Astrocyte of the spinal cord (primary cell): ENCODE measurements at places on chromosomes 6 and 20.

- no peak for DNase-seq
Measured at GRCh38 chr20:47544852-47545251, 43.2 kb downstream of the NCOA3 start.

GRCh38 chr6:5785249-5785648 is 221.5 kb downstream of the NRN1 start:
- no peak for DNase-seq

DNA sequence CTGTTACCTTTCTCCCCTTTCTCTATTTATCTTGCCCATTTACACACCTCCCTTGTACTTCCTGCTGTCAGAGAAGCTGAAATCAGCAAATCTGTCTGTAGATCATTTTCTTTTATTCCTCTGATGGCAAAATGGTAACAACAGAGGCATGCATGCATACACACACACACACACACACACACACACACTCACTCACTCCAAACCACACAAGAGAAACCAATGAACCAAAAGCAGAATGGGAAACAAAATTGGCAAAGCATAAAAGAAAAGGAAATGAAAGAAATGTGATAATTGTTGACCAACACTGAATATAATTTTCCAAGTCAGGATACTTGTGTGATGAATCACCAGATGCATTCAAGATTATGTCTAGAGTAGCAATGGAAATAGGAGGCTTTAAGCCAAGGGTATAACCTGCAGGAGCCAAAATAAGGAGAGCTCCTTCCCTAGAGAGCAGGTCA is 172.4 kb downstream of the PLCB4 start:
- peak; percentile 90 for DNase-seq

- no peak for DNase-seq
Measured at GRCh38 chr20:44614525-44614924, 32.1 kb downstream of the PKIG start.

GRCh38 chr6:11692451-11693376 is 85.9 kb downstream of the ADTRP start:
- DNase-seq: no peak

DNA sequence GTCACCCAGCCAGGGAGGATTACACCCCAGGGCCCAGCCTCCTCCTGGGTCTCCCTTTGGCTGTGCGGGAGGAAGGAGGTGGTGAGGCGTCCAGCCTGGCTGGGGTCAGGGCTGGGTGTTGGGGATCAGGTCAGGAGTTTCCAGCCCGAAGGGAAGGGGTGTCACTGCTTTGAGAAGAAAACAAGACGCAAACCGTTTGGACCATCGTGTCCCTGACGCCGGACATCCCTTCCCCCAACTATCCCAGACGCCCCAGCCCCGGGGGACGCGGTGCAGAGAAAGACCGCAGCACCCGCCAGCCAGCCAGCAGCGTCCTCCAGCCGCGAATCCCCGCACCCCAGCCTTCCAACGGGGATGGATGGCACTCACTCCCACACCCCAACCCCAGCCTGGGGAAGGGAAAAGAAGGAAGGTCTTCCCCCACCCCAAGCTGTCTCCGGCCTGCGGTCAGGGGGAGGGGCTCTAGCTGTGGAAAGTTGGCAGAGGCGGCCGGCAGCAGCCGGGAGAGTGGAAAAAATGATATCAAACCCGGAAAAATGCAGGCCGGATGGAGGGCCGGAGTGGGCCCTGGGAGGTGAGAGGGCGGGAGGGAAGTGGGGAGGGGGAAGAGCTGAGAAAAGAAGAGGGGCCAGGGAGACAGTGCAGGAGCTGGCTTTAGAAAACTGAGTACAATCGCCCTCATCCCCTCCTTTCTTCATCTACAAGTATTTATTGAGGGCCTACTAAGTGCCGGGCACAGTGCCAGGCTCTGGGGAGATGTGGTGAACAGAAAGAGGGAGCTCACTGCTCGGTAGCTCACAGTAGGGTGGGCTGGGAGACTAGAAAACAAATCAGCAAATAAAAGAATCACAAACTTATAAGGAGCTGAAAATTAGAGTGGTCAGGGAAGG is 10.6 kb downstream of the REM1 start:
- DNase-seq: peak; percentile 37

GRCh38 chr6:67450641-67451040 is 1184.4 kb upstream of the ADGRB3 start:
- DNase-seq: no peak

DNA sequence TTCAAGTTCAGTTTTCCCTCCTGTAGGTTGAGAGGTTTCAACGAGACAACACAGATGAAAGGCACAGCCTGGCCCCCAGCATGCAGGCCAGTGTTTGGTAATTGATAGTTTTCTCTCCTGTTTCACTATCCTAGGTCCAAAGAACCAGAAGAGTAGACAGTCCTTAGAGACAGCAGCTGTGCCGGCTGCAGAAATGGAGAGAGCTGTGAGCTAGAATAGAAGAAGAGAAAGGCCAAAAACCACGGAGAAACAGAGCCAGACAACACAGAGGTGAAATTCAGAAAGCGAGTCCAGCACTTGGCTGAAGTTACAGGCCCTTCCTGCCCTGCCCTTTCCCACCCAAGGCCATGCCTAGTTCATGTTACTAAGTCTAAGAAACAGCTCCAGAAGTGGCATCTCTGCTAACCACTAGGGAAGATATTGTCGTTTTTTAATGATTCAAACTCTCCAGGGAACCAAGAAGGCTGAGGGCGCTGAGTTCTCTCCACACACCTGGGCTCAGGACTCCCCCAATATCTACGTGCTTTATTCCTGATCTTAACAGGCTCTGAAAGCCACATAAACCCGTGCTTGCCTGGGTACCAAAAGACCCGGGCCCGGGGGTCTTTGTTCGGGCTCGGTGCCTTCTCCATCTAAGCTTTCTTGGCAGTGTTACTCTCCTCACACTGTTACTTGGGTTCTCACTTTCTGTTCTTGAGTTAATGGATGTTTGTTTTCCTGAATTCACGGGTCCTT is 16.5 kb upstream of the RBPJL start:
- DNase-seq: no peak

- DNase-seq: no peak
Measured at GRCh38 chr20:8005033-8005432, 14.5 kb downstream of the TMX4 start.

DNA sequence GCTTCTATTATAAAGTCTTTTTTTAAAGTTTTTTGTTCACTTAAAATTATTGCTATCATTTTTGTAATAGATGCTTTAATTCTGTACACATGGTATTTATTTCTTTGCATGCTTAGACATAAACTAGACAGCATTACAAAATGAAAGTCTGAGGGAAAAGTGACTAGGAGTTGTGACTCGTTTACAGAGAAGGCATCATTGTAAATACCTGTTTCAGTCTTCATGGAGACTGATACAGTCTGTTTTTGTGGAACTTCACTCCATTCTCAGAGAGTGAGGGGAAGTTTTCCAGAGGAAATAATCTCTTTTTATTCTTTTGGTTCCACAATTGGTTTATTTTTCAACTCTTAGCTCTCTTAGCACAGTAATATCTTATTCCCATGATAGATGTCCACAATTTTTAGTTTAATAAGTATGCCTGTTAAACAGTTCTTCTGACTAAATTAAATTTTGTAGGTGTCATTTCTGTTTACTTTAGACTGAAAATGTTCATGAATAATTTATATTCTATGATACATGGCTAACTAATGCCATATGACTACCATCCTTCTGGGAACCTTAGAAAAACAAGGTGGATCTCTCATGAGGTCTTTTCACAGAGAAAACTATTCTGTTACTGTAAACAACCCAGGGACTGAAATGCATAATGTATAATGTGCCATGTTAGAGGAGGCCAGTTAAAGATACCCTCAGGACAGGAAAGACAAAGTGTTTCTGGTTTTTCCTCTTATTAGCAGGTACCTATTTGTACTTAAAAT is 69.2 kb downstream of the MYO6 start:
- DNase-seq: peak; percentile 29

DNA sequence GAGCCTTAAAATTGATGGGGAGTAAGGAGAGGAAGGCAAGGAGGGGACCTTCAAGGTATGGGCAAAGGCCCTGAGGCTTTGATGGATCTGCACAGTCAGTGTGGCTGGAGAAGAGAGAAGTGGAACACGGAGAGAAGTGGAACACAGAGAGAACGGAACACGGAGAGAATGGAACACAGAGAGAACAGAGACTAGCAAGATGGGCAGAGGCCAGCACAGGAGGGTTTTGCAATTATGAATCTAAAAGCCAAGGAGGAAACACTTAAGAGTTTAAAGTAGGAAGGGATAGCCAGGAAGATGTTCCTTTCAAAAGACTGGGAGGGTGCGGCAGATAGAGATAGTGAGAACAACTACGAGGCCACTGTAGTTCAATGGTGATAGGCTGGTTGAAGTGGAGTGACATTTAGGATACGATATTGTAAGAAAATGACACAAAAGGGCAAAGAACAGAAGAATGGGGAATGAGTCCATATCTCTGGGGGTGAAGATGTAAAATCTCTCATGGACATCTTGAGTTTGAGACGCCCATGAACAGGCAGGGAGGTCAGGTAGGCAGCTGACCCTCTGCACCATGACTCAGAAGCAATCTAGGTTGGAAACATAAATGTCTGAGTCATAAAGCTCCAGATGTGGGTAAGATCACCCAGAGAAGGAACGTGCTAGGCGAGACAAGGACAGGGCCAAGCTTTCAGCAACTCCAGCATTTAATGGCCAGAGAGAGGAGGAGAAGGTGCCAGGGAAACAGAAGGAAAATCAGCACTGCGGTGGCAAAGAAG is 25.4 kb downstream of the ZMYND8 start:
- DNase-seq: peak; percentile 87

DNA sequence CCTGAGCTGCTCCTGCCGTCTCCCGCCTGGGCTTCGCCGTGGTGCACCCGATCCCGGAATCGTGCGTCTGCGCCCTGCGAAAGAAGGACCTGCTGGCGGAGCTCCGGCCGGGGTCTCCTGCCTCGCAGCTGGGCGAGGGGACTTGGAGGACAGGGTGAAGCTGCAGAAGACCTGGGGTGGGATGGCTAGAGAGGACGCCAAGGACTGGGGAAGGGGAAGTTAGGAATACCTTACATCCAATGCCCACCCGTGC is 150.2 kb downstream of the PRL start:
- DNase-seq: no peak

- peak; percentile 74 for DNase-seq
Measured at GRCh38 chr6:151330130-151330696, 61.1 kb downstream of the ZBTB2 start.

DNA sequence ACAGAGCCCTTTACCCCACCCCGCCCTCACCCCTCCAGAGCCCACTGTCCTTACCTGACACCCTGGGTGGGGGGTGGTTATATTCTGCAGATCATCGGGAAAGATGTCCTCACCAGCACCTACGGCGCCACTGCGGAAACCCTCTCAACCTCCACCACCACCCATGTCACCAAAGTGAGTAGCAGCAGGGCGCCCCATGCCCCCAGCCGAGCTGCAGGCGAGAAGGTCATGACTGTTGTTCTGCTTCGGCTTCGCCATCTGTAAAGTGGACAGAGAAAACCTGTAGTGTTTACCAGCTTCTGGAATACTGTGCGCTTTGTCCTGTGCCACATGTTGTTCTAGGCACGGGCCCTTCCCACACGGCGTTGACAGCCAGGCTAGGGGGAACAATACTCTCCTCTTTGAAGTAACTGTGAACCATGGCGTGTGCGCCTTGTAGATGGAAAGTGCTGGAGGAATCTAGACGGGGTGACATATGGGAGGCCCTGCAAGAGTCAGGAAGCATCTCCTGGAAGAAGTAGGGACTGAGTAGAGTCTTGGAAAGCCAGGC is 16.5 kb upstream of the AAR2 start:
- DNase-seq: no peak

GRCh38 chr20:63739130-63740069 is at the start of gene SLC2A4RG:
Gene SLC2A4RG, plus strand, starts transcription at chr20:63739776. Its CDS starts 137 bp downstream, at chr20:63739913.
- DNase-seq: peak; percentile 47

DNA sequence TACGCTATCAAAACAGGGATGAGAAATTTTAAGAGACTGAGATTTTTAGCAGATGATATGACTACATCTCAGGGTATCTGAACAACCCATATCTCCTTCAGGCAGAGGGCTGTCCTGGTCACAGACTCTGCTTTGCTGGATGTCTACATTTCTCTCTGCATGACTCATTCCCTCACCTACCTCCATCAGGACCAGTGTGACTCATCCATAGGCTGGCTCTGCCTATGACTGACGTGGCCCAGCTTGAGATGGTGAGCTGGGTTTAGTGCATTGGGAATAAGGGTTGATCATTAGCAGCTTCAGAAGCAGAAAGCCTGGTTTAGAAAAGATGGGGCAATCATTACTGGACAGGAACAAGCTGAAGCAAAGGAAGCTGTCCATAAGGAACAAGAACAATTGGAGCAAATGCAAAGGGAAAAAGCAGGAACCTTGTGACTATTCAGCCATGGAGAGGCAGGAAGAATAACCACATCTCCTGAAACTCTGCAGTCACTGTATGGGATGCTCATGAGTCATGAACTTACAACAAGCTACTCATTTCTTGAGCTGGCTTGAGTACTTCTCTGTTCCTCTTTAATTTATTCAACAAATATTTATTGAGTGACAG is 86.4 kb upstream of the CBLN4 start:
- DNase-seq: no peak

- DNase-seq: peak; percentile 33
Measured at GRCh38 chr6:45592991-45593390, 215.3 kb upstream of the SUPT3H start.

GRCh38 chr20:35934050-35934449 is 20.3 kb downstream of the SCAND1 start:
- DNase-seq: no peak

- DNase-seq: no peak
Measured at GRCh38 chr6:65116326-65116725, 590.7 kb downstream of the EYS start.

DNA sequence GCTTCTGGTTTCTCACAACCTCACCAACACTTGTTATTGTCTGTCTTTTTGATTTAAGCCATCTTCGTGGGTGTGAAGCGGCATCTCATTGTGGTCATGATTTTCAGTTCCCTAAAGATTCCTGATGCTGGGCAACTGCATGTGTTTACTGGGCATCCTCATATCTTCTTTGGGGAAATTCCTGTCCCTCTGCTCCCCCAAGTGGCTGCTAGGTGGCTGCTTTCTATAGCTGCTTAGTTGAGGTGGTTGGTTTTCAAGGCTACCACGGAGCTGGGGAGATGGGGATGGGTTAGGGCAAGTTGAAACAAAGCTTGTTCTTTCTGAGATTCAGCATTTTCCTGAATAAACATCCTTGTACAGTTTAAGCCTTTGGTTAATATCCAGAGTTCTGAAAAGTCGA is 403.9 kb upstream of the SULF2 start:
- peak; percentile 3 for DNase-seq

GRCh38 chr6:26202201-26202611 is 115.0 kb downstream of the HFE start:
- no peak for DNase-seq

- peak; percentile 95 for DNase-seq
Measured at GRCh38 chr6:105675715-105676397, 273.0 kb upstream of the PREP start.

GRCh38 chr6:3088446-3088845 is 20.2 kb downstream of the RIPK1 start:
- peak; percentile 49 for DNase-seq

DNA sequence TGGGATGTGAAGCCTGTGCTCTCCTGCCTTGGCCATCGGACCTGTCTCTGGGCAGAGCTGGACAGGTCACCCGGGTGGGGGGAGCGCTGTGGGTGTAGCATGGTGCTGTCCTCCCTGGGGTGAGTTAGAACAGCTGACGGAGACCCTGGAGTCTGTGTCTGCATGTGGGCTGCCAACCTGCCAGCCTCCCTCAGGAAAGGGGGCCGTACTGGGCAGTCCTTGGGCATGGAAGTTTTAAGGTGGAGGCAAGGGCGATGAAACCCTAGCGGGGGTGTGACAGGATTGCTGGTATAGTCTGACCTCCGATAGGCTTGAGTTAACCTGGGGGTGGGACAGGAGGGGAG is 2.4 kb downstream of the SOX18 start:
- DNase-seq: no peak
